Foreskin keratinocyte (primary cell): ENCODE measurements at places on chromosomes 6 and 20. TPM values are rescaled to one million over a fixed set of nuclear protein-coding genes. Genes with fewer than 3 reads are reported as not detected.

- DNase-seq, result no peak
Observed at GRCh38 chr6:91447530-91448254, 860.8 kb upstream of the MAP3K7 start.

DNA sequence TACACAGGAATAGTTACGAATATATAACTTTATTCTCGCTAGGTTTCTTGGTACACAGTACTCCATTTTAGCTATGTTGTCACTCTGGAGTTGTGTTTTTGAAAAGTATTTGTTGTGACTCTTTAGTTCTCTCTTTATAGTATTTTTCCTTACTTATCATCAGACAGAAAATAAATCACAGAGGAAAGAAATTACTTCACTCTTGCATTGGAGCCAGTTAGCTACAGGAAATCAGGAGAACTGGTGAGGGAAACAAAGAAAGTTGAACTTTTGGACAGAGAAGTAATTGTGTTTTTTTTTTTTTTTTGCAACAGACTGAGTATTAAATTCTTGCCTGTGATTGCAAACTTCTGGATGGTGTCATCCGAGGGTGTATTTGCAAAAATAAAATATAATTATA lies 33.9 kb downstream of the DSE start:
- no peak for DNase-seq

DNA sequence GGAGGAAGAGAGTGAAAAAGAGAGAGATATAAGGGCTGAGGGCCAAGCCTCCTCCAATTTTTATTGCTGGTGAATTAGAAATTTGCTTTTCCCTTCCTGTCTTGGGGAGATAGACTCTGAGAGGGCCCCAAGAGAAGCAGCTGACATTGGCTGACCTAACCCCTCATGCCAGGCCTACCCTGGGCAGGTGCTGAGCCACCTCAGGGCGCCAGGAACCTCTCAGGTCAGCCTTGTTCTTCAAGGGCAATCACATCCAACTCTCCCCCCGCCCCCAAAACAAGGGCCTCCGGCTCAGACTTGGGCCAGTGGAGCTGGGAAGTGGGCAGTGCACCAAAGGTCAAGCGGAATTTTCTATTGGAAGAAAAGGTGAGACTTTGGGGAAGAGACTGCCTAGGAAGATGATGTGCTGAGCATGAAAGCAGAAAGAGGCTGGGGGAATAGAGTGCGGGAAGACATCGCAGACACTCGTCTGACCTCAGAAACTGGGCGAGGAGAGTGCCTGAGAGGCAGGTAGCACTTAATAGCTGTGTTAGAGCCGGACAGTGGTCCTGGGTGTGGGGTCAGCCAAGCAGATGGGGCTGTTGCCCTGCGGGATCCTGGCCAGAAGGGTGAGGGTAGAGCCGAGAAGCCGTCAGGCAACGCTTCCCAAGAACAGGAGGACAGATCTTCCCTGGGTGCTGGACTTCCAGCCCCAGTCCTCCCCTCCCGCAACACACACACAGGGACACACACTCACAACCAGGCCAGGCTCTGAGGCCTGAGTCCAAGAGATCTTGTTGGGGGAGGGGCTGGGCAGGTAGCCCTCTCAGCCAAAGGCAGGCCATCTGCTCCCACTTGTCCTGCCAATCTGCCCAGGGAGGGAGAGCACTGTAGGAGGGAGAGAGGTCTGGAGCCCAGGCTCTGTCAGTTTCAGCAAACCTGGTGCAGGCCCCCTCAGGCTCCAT lies 3.7 kb upstream of the FASTKD5 start:
- no peak for DNase-seq

- no peak for DNase-seq
Observed at GRCh38 chr6:113304116-113304515, 553.0 kb upstream of the MARCKS start.

PPP1R14C gene
- total RNA-seq, result 32.5 and 36.4 TPM in 2 replicates

DNA sequence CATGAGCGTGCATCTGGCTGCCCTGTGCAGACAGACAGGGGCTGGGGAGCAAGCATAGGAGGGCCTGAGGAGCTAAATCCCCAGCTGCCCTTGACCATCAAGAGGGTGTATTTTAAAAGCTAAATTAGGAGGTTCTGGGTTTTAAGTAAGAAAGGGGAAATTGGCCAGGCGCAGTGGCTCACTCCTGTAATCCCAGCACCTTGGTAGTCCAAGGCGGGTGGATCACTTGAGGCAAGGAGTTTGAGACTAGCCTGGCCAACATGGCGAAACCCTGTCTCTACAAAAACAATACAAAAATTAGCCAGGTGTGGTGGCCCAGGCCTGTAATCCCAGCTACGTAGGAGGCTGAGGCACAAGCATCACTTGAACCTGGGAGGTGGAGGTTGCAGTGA lies 27.8 kb downstream of the SERPINB6 start:
- no peak for DNase-seq

STX11 gene
- 0.25 and 0.31 TPM in 2 replicates for total RNA-seq

DNA sequence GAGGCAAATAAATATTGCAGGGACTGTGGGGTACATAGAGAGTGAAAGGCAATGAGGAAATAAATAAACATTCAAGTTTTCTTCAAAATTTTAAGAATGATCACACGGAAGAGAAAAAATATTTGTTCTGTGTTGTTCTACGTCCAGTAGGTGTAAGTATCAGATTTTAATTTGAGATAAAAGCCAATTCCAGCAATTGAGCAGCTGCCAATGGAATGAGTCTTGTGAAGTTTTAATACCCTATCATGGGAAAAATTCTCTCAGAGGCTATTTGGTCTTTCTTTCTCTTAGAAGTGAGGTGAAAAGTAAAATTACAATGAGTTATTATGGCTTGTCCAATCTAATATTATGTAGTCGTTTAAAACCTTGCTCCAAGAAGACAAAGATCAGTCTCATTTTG lies 195.7 kb upstream of the CITED2 start:
- no peak for DNase-seq

KCNK5 gene
- total RNA-seq, result 0.04 TPM in 1 of 2 replicates, not detected in the other

PARD6B gene
- 4.3 and 5.2 TPM in 2 replicates for total RNA-seq

DNA sequence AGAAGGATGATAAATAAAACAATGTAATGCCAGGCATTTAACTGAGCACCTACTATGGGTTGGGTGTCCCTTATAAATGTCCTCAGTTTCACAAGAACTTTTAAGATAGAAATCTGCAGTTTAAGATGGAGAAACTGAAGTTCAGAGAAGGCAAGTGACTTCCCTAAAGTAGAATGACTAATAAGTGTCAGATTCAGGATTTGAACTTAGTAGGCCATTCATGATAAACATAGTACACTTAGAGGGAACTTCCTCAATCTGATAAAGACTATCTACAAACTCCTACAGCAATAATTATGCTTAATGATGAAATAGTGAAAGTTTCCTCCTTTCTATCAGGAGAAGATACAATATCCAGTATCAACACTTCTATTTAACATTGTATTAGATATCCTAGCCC lies 43.9 kb downstream of the NCR2 start:
- no peak for DNase-seq

DNA sequence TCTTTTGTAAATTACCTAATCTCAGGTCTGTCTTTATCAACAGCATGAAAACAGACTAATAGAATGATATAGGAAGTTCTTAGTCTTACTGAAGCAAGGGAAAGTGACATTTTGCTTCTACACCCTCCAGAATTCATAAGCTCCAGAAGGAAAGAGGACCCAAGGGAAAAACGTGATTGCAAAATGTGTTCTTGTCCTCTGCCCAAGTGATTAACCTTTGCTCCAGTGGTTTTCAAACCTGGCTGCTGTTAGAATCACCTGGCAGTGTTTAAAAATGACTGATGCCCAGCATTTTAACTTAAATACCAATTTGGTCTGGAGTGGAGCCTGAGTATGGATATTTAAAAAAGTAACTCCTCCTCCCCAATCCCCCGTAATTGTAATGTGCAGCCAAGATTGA lies 191.4 kb downstream of the SLC16A10 start:
- no peak for DNase-seq

GRCh38 chr6:156731396-156731795 lies 45.8 kb upstream of the ARID1B start:
- peak; percentile 27 for DNase-seq

GRCh38 chr6:137661601-137662000 lies 167.4 kb upstream of the OLIG3 start:
- no peak for DNase-seq

FKBP1C gene
- 0.46 and 3.1 TPM in 2 replicates for total RNA-seq

- no peak for DNase-seq
Observed at GRCh38 chr6:144878577-144878976, 593.4 kb downstream of the UTRN start.

- no peak for DNase-seq
Observed at GRCh38 chr6:18360188-18360587, 27.0 kb upstream of the RNF144B start.

TAGAP gene
- total RNA-seq, result 0.07 TPM in 2 replicates

ZBP1 gene
- not detected in 2 replicates for total RNA-seq

ARFGEF3 gene
- 0.04 and 0.10 TPM in 2 replicates for total RNA-seq

GRCh38 chr6:156691018-156691417 lies 86.2 kb upstream of the ARID1B start:
- DNase-seq, result no peak

TLDC2 gene
- total RNA-seq, result 0.10 TPM in 1 of 2 replicates, not detected in the other

DNA sequence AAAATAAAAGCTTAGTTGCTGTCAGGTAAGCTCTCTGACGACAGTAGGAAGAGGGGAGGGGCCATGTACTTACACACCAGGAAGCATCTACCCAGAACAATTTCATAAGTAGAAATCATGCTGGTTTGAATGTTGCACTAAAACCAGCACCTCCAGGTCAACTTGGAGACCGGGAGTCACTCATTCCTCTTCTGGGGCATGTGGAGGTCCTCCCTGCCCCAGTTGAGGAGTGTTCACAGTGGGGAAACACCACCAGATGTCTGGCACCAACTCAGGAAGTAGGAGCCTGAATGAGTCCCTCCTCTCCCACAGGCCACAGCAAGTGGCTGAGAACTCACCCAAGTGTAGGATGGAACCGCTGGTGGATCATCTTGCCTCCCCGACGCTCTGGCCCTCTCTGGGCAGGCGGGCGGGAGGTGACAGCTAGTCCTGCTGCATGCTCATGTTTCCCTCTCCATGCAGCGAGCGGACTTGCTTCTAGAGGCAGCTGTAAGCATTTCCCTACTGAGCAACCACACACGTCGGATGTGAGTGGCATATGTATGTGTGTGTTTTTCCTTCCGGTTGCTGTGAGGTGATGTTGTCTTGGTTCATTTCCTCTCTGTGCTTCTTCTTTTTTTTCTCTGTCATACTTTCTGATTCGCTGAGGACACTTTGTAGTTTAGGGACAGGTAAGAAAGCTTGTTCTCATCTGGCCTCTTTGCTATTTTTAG lies 149.5 kb upstream of the NEDD9 start:
- DNase-seq, result no peak

- DNase-seq, result no peak
Observed at GRCh38 chr20:5073660-5074231, 46.0 kb downstream of the PCNA start.

TBXT gene
- not detected in 2 replicates for total RNA-seq

DNA sequence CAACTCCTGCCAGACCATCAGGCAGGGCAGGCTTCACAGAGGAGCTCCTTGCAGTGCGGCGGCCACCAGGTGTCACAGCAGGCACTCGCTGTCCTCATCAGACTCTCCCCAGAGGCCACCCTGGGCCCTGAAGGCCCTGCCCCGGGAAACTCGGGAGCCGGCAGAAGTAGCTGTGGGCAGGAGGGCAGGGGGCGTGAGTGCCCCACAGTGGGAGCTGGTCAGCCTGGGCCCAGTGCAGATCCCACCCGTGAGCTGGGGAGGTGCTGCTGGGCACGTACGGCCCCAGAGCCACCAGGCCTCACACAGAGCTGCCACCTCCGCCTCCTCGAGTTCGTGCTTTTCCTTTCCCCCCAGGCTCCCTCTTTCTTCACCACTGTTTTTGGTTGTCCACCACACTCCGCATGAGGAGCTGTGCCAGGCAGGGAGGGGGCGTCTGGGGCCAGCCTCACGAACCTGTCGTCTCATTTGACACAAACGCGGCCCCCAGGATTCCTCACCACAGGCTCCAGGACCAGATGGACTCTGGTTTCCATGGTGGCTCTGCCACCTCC lies 33.8 kb downstream of the FRMD1 start:
- no peak for DNase-seq

DNA sequence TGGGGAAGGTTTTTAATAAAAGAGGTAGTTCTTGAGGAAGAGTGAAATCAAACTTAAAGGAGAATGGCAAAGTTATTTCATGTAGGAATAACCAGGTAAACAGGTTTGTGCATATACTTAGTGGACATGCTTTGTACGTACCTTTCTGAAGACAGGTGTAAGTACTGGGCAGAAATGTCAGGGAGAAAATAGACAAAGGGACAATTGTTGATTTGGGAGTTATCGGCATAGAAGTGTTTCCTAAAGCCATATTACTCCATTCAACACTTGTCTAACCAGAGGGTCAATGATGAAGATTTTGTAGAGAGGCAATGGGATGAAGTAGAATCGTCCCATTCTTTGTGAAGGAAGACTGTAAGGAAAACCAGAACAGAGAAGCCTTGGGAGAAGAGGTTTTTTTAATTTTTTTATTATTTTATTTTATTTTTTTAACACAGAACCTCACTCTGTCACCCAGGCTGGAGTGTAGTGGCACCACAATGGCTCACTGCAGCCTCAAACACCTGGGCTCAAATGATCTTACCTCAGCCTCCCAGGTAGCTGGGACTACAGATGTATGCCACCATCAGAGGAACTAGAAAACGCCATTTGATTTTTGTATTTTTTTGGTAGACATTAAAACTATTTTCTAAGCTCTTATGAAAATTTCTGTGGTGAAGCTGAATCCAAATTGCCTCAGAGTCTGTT lies 18.0 kb downstream of the SMAP1 start:
- DNase-seq, result no peak

TRIM10 gene
- total RNA-seq, result not detected in 2 replicates

GRCh38 chr6:118758946-118759345 lies 107.6 kb upstream of the CEP85L start:
- DNase-seq, result no peak

ZSCAN23 gene
- total RNA-seq, result 1.1 and 2.7 TPM in 2 replicates

DNA sequence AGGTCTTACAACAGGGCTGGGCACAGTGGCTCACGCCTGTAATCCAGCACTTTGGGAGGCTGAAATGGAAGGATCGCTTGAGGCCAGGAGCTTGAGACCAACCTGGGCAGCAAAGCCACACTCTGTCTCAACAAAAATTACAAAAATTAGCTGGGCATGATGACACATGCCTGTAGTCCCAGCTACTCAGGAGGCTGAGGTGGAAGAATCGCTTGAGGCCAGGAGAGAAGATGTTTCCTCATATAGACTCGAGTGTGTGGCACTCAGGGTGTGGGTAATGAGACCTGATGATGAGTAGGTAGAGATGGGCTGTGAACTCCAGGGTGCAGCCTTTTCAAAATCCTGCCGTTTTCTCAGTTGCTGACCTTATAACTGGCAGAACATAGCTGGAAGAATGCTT lies 125.3 kb upstream of the FOXO3 start:
- DNase-seq, result peak; percentile 54
